ENCODE measurements at places on chromosomes 2 and 18.

GRCh38 chr2:136012315-136012714 is 26.9 kb upstream of the DARS1 start:
- no peak for DNase-seq

DNA sequence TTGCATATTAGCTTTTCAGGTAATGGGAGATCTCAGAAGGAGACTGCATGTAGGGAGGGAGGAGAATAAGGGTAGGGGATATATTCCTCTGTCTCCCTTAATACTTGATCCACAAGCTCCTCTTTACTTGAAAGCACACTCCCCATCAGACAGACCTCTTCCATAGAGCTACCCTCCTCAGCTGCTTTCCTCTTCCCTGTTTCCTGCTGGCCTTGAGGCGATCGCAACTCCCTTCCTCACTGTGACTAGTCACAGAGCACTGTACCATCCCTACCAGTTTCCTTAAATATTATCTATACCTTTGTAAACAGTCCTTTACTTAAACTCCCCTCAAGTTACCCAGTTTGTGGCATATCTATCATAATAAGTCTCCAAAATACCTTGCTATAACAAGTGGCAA is 10.9 kb downstream of the ROCK1 start:
- DNase-seq = no peak

- DNase-seq = no peak
Measured at GRCh38 chr18:28147674-28148171, 29.2 kb downstream of the CDH2 start.

- no peak for DNase-seq
Measured at GRCh38 chr18:38033282-38033681, 467.7 kb upstream of the CELF4 start.

- DNase-seq = no peak
Measured at GRCh38 chr2:237345891-237346640, 67.9 kb downstream of the COL6A3 start.
